ENCODE measurements at places on chromosomes 3 and 15.

DNA sequence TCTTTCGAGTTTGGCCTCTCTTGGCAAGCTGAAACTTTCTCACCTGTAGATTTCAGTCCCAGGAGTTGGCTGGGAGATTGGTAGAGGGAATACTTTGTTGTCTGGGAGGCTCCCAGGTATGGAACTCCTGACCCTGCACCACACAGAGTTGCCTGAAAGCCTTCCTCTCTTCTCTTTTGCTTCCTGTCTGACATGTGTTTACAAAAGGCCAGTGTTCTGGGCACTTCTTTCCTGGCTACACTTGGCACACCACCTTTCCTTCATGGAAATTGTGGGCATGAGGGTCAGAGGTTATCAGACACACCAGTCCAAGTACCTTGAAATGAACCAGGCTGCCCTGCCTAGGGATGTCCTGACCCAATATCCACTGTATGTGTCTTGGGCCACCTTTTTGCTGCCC is 123.7 kb downstream of the ABHD5 start:
- no peak for DNase-seq

DNA sequence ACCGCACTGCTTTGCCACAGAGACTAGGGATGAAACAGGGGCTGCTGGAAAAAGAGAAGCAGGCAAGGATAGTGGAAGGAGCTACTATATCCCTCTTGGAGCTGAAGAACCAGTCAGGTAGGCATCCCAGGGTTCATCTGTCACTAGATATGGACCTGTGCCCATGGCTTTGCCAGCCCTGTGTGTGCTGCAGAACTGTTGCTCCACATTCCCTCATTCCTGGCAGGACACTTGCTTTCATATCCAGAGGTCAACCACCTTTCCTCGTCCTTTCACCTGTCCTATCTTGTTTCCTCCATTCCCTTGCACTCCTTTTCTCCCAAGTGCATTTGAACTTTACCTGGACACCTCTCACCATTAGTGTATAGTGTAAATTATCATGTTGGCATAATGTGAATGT is 12.0 kb downstream of the SNRK start:
- DNase-seq: no peak

DNA sequence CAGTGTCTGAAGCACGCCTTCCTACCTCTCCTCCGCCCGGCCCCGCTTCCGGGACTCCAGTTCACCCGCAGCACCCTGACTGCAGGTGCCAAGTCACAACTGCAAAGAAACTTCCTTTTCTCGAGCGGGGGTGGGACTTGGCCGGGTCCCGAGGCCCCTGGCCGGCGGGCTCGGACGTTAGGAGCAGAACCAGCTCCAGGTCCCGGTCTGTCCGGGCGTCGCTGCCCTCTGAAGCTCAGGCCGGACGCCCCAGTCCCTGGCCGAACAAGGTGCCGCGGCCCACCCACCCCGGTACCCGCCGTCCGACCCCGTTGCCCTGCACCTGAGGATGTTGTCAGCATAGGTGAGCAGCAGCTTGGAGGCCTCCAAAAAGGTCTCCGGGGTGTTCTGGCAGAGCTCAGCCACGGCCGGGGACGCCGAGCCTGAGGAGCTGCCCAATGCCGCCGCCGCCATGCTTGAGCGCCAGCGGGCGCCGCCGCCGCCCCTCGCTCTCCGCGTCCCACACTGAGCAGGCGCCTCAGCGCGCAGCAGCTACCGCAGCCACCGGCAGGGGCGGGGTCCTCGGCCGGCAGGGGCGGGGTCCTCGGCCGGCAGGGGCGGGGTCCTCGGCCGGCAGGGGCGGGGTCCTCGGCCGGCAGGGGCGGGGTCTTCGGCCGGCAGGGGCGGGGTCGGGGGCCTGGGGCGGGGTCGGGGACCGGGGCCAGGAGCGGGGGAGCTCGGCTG is at the start of gene NGLY1:
Gene NGLY1 (minus strand): TSS at position 506 of the 723 bp plus-strand sequence. CDS start 53 bp downstream, at position 453.
- peak; percentile 52 for DNase-seq

DNA sequence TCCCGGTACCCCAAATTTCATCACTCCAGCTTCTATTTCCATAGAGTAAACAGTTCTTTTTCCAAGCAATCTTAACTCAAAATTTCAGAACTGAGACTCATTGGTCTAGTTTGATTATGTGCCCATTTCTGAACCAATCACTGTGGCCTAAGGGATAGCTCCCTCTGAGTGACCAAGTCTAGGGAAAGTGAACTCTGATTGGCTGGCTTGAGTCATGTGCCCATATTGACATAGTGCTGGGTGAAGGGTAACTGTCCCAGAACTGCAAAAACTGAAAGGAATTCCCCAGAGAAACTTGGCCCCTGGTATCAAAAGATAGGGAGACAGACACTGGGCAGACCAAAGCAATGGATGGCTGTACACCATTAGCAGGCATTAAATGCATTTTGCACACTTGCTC is 171.2 kb upstream of the WNT5A start:
- DNase-seq: no peak

- peak; percentile 11 for DNase-seq
Observed at GRCh38 chr3:126679318-126679751, 24.4 kb upstream of the TXNRD3 start.

- no peak for DNase-seq
Observed at GRCh38 chr15:100596792-100597191, 5.2 kb downstream of the LINS1 start.

DNA sequence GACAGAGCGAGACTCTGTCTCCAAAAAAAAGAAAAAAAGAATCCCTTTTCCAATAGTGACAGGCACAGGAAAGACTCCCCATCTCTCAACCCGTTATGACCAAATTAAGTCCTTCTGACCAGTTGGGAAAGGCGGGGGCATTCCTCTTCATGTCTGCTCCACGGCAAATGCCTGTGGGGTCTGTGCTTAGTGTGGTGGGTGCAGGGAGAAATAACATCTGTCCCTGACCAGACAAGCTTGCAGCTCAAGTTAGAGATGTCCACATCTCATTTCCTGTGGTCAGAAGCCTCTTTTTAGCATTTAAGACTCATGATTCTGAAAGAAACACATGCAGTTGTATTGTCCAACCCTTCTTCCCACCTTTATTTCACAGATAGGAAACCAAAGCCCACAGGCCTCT is 16.2 kb downstream of the PLA1A start:
- DNase-seq: no peak

- no peak for DNase-seq
Observed at GRCh38 chr3:32950516-32950915, 928 bp upstream of the CCR4 start.

- DNase-seq: no peak
Observed at GRCh38 chr15:68204776-68205557, at the start of gene CALML4. TSS of gene CALML4 (minus strand) at chr15:68205332. CDS start at chr15:68205247, 85 bp downstream.

GRCh38 chr3:65716071-65716751 is 322.5 kb downstream of the MAGI1 start:
- no peak for DNase-seq

- no peak for DNase-seq
Observed at GRCh38 chr3:86029590-86029989, 961.4 kb downstream of the VGLL3 start.

- DNase-seq: no peak
Observed at GRCh38 chr3:126077754-126078153, 6.2 kb downstream of the SLC41A3 start.

- DNase-seq: no peak
Observed at GRCh38 chr3:60591267-60591666, 660.0 kb downstream of the FHIT start.

GRCh38 chr15:77013776-77014131 is 18.8 kb downstream of the PSTPIP1 start:
- no peak for DNase-seq

DNA sequence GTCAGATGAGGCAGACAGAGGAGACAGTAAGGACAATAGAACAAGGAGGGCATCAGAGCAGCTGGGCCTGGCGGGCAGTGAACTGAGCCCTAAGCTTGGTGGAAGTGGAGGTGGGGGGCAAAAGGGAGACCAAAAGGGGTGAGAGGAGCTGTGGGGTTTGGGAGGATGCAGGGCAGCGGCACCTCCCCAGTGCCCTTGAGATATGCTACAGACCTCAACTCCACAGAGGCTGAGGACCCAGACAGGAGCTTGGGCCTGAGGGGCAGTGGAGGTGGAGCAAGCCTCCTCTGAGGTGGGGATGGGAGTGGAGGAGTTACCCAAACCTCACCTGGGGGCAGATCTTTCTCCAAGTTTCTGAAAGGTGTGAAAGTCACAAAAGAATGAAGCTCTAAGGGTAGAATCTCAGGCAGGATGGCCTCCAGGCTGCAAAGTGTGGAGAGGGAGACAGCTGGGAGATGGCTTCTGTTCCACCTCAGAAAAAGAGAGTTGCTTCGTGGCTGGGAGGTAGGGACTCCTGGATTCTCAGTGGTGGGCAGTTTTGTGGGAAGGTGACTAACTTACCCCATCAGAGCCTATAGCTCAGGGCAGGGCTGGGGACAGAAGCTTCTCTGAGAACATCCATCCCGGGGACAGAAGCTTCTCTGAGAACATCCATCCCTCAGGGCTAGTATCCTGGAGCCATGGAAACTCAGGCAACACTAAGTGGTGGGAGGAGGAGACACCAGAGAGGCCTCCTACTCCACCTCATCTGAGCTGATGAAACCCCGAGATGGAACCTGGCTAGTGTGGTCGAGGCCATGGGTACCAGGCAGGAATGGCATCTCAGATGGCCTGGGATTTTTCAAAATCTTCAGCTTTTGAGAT is 2.3 kb upstream of the CLK3 start:
- no peak for DNase-seq

DNA sequence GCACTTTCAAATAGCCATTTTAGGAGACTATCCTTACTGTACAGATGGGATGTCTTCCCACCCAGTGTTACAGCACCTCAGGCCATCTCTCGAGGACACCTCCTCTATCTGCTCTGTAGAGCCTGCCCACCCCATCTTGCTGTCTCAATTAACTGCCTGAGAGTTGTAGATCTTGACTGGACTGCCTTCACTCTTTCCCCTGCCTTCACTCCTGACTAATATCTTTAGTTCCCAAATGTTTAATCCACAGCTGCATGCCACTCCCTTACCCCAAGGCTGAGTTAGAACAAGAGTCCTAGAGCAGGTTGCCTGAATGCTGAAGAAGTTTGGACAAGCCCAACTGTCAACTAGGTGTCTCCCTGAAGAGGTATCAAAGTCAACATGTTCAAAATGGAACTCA is 1.3 kb upstream of the PP2D1 start:
- no peak for DNase-seq

- peak; percentile 24 for DNase-seq
Observed at GRCh38 chr15:78000091-78000926, 77.2 kb downstream of the TBC1D2B start.

GRCh38 chr3:150721285-150722130 is 17.8 kb upstream of the ERICH6 start:
- DNase-seq: no peak

GRCh38 chr3:182276512-182276911 is 516.8 kb upstream of the ATP11B start:
- DNase-seq: no peak

- no peak for DNase-seq
Observed at GRCh38 chr3:64185436-64185835, 39.8 kb downstream of the PRICKLE2 start.

DNA sequence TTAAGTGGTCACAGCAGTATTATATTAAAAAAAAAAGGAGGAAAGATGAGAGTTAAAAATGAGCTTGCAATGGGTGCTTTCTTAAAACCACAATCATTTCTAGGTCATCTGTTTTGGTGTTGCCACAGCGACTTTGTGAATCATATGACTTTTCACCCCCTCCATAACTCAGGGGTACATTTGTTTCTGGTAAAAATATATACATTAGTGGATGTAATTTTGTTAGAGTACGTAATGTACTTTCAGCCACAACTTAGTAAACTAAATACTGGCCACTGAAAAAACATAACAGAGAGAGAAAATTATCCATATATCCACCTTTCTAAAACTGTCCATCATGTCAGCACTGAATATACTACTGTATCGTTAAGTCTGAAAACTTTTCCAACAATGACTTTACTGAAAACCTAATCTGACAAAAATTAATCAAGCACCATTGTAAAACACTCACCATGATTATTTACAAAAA is 3.4 kb downstream of the ANKRD28 start:
- no peak for DNase-seq

GRCh38 chr3:28103861-28104260 is 137.6 kb upstream of the CMC1 start:
- DNase-seq: no peak

- DNase-seq: no peak
Observed at GRCh38 chr15:52101542-52102323, 10.8 kb downstream of the BCL2L10 start.

DNA sequence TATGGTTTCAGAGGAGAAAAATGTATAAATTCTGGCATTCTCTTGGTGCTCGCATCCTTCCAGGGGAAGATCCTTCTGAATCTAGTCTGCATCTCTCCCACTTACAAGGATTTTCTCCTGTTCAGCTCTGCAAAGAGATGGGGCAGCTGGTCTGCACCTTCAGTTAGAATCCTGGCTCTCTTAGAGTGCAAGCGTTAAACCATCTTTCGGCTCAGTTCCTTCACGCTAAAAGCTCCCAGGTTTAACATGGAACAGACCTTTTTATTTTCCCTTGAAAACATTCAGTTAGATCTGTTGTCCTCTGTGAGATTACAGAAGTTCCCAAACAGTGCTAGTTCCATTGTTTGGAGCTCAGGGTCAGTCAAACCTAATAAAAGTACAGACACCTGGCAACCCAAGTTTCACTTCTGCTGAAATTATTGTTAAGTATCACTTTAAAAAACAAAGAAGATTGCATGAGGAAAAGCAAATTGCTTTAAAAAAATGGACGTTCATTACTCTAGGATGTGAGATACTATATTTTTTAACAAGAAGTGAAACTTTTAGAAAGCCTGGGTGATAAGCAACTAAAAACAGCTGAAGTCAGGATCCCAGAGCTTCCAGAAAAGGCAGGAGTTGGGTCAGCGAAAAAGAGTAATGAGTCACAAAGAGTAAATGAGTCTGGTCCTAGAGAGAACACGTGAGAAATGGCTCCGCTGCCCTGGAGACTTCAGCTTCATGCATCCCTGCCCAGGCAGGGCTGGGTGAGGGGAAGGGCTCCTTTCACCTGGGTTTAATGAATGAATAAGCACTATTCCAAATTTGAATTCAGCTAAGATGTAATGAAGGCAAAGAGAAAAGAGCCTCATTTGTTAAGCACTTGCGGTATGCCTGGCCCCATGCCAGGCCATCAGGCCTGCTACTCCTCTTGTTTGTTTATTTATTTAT is 63.3 kb downstream of the ABTB1 start:
- no peak for DNase-seq

DNA sequence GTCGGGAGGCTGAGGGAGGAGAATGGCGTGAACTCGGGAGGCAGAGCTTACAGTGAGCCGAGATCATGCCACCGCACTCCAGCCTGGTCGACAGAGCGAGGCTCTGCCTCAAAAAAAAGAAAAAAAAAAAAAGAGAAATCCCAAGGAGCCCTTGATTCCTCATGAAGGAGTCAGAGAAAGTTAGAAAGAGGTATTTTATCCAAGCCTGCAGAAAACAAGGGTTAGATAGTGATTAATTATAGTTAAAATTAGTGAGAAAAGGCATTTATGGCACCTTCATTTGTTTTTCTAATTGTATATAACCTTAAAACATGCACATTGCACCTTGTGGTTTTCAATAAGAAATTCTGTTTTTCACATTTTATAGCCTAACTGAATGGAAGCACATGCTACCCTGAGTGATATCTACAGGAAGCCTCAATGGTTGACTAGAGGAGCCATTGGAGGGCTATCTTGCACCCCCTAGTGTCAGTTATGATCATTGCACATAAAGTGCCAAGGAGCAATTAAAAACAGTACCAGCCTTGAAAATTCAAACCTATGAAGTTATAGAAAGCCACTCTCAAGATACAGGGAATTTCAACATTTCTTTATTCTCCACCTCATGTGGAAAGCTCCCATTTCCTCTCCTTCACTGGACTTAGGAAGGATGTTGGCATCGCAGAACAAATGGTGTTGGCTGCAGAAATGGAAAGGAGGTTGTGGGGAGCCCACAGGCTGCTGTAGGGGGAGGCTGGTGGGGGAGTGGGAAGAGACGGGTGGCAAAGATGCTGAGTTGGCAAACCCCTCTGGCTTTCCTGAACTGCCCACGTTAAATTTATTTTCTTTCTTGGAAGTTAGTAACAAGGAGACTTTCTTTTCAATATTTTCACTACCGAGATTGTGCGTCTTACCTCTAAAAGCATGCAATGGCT is 48.5 kb downstream of the ITGA11 start:
- no peak for DNase-seq
